ENCODE measurements at places on chromosomes 12 and 14.
A peak's percentile ranks its signal among the peaks of the same experiment; 100 is the strongest.

- DNase-seq = peak; percentile 8
Measured at GRCh38 chr14:96602186-96602585, 100.0 kb downstream of the PAPOLA start.

GRCh38 chr14:39109893-39110715 is 4.0 kb upstream of the GEMIN2 start:
- DNase-seq = no peak

- no peak for DNase-seq
Measured at GRCh38 chr12:64911081-64911480, 86.6 kb downstream of the TBC1D30 start.

DNA sequence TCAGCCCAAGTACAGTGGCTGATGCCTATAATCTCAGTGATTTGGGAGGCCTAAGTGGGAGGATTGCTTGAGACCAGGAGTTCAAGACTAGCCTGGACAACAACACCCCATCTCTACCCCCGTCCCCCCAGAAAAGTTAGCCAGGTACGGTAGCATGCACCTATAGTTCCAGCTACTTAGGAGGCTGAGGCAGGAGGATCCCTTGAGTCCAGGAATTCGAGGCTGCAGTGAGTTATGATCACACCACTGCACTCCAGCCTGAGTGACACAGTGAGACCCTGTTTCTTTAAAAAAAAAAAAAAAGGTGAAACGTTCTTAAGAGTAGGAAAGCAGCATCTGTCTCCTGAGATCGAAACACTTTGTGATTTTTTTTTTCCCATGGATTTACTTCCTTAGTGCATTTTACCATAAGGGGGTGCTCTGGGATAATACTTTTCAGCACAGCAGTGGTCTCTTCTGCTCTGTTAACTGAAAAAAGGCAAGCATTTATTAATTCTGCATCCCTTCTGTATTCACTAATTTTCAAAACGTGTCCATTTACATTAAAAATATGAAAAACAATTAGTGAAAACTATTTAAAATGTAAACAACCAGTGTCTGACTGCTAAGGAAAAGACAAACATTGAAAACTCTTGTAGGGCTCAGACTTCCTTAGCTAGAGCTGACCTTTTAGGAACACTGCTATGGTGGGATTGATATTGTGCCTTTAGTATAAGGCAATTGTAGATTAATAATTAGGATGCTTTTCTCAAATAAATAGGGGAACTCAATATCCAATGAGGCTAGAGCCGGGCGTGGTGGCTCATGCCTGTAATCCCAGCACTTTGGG is 31.2 kb upstream of the USP44 start:
- DNase-seq = no peak

- peak; percentile 13 for DNase-seq
Measured at GRCh38 chr14:25400607-25401206, 350.8 kb upstream of the STXBP6 start.

- DNase-seq = no peak
Measured at GRCh38 chr14:58918066-58918738, 270.3 kb upstream of the DAAM1 start.

DNA sequence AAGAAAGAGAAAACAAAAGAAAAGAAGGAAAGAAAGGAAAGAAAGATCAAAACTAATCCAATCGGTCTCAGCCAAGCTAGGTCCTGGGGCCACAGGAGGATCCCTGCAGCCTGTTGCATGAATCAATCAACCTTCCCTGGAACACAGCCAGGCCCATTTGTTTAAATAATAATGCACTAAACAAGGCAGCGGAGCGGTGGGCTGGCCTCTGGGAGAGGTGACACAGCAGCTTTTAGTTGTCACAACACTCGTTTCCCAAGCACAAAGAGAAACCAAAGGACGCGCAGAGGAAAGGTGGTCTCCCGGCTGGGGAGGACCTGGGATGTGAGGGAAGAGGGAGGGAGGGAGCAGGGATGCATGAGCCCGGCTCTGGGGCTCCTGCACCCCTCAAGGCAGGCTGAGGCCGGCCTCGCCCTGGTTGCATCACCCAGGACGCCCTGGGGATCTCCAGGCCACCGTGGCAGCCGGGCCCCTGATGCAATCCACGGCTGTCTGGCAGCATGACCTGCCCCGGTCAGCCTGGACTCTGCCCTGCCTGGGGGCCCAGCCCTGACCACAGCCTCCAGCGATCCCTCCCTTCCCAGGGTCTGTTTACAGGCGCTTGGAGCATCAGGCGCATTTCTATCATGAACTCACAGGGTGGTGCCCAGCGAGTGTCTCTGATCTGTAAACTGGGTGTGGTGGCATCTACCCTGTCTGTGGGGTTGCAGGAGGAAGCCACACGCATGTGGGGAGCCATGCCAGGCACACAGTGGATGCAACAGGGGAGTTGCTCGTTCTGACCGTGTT is 32.5 kb downstream of the MMP17 start:
- DNase-seq = peak; percentile 79

- no peak for DNase-seq
Measured at GRCh38 chr14:72851635-72852034, 42.3 kb downstream of the DPF3 start.

- DNase-seq = no peak
Measured at GRCh38 chr12:89901906-89902642, 193.4 kb upstream of the ATP2B1 start.

GRCh38 chr12:91109148-91109564 is 2.1 kb downstream of the LUM start:
- peak; percentile 56 for DNase-seq

DNA sequence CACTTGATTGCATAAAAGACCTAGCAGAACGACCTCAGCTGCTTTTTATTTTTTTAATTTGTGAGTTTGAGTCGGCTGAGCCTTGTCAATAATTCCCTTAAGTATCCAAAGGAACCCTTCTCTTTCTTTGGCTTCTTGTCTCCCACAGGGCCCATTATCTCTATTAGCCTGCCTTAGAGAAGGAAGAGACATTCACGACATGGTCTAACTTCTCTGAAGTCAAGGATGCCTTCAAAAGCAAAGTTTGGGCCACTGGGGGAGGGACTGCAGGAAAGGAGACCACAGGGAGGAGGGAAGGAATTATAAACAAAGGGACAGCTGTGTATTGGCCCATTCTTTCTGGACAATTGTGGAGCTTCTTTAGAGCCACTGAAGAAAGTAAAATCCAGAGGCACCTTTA is 126.4 kb downstream of the BRMS1L start:
- no peak for DNase-seq

GRCh38 chr14:28565345-28565744 is 201.2 kb upstream of the FOXG1 start:
- DNase-seq = no peak

DNA sequence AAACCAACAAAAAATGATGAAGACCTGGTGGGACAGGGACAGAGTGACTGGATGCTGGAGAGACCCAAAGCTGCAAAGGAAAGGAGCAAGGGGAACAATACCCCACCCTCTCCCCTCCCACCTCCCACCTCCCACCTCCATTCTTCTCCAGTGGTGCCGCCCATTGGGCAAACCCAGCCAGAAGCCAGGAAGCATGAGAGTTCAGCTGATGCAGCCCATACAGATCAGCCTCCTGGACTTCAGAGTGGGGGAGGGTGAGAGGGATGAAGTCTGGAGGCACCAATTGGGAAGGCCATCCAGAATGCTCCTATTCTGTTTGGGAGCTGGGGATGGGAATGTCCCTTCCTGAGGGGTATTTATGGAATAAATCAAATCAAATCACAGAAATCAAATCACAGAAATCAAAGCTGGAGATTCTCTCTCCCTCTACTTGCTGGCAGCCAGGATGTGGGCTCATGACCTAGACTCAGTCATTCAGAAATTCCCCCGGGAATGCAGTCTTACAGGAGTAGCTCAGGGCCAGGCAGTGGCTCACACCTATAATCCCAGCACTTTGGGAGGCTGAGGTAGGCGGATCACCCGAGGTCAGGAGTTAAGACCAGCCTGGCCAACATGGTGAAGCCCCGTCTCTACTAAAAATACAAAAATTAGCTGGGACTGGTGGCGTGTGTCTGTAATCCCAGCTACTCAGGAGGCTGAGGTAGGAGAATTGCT is 31.1 kb downstream of the IRF2BPL start:
- DNase-seq = no peak

GRCh38 chr12:53198486-53199110 is 8.5 kb downstream of the ITGB7 start:
- DNase-seq = no peak

DNA sequence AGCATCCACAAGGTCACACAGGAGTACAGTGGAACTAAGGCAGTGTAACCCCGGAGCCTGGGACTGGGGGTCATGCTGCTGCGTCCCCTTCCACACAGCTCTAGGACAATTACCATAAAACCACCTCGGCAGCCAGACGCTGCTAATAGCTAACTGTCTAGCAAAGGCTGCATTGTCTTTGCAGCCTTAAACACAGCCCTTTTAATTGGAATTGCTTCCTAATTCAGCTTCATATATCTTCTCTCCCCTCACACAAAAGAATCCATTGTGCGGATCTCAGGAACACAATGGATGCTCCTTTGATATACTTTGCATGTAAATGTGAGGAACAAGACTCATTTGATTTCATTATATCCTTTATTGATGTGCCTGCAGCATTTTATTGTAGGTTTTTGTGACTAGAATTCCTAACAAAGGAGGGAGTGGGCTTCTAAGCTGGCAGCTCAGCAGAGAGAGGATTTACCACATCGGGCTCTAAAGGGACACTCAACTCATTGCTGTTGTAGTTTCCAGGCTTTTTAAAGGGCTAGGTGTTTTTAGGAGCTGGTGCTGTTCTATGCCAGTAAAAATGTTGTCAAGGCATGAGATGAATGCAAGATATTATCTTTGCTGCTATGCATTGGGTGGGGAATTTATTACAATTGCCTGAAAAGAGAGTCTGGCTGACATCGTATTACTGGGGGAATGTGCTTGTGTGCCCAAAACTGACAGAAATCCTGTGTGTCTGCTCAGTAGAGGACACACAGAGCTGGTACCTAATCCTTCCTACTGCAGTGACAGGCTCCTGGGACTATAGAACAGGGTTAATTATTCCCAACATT is 30.4 kb upstream of the DACT1 start:
- DNase-seq = no peak

DNA sequence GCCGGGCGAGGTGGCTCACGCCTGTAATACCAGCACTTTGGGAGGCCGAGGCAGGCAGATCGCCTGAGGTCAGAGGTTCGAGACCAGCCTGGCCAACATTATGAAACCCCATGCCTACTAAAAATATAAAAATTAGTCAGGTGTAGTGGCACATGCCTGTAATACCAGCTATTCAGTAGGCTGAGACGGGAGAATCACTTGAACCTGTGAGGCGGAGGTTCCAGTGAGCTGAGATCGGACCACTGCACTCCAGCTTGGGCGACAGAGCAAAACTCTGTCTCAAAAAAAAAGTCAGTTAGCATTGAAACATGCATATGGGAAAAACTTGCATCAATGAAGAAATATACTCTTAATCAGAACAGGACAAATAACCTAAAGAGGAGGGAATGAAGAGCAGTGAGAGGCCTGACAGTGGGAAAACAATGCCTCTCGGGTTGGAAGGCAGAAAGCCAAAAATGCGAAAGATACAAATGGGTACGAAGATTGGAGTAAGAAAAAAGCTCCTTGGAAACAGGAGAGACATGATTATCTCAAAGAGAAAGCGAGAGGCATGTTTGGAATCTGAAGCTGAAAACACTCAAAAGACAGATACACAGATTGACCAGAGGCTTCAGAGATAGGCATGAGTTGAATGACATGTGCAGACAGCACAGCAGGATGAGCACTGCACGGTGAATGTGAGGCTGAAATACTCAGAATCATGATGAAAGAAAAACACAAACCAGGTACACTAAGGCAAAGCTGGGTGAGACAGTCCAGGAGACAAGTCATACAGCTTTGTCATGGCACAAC is 30.6 kb downstream of the RESF1 start:
- no peak for DNase-seq

GRCh38 chr12:122951979-122952892 is 14.0 kb downstream of the ABCB9 start:
- DNase-seq = no peak

GRCh38 chr14:47966076-47966810 is 290.8 kb upstream of the MDGA2 start:
- no peak for DNase-seq

DNA sequence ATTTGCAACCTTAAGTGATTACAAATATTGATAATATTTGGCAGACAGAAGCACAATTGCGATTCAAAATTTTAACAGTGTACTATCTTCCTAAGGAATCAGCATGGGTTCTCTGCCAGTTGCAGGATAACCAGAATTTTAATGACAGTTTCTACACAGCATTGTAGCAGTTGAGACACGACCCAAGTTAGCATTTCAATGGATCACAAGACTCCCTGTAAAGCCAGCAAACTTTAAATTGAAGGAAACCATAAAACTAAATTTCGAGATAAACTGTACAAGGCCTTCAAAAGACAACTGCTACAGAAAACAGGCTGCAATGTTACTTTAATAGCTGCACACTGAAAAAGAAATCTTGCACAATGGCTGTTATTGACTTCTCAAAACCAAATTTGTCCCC is 154.9 kb downstream of the MED13L start:
- no peak for DNase-seq

DNA sequence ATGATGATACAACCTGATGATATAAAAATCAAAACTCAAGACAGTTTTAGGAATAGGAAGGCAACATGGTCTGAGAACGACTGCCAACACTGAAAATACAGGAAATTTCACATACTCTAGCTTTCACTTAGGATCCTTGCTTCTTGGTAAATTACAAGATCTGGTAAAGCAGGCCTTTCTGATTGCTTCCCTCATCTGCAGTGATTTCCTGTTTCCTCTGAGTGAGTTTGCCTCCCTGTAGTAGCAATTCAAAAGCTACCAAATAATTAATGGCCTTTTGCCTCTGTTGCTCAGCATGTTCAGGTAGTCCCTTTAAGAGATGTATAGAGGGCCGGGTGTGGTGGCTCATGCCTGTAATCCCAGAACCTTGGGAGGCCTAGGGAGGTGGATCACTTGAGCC is 2.0 kb upstream of the IRAK3 start:
- no peak for DNase-seq

DNA sequence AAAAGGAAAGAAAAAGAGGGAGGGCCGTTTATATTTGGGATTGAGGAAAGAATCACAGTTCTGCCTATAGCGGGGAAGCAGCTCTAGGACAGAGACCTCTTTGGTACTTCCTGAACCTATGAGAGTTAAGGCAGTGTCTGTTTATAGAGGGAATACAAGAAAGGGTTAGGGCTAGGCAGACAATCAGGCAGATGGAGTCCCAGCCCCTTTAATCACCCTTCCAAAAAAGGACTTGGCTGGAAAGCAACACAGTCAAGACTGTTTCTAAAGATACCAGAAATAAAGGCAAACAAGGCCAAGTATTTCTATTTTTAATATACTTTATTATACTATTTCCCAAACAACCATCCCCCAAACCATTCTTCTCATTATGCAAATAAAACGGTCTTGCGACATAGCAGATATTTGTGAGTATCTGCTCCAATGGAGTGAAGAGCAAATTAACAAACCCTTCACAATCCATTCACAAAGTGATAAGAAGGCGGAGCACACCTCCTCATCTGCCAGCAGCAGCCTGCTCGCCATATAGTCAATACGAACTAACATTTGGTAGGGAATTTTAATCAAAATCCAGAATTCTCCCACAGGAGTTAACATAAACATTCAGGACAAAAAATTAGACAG is 697 bp upstream of the GRIP1 start:
- DNase-seq = no peak
